ENCODE measurements at places on chromosomes 12 and 14. TPM values are rescaled to one million over a fixed set of nuclear protein-coding genes. Genes with fewer than 3 reads are reported as not detected.
A peak's percentile ranks its signal among the peaks of the same experiment; 100 is the strongest.

DNA sequence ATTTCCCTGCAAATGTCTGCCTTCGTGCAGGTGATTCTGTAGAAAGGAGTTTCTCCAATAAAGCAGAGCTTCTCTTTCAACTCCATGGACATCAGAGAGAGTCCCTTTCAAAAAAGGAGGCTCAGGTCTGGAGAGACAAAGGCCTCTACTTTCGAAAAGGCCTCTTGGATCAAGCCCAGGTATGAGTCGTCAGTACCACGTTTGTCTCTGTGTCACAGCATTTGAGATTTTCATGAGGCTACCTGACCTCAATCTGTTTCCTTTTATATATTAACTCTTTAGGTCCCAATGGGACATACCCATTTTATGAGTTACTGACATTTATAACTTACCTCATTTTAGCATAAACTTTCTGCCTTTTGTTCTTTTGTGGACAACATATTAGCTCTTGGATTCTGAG lies 290.8 kb downstream of the RPAP3 start:
- H3K4me3 ChIP-seq, result no peak overlapping the region
- peaks cover 8% of the 10 kb centered on the region for H3K27me3 ChIP-seq
- no peak for DNase-seq
- no peaks in the 10 kb centered on the region for H3K36me3 ChIP-seq

Gene SLC4A8
- 2.0 TPM for polyA plus RNA-seq

Gene CLBA1
- not detected for polyA plus RNA-seq

DNA sequence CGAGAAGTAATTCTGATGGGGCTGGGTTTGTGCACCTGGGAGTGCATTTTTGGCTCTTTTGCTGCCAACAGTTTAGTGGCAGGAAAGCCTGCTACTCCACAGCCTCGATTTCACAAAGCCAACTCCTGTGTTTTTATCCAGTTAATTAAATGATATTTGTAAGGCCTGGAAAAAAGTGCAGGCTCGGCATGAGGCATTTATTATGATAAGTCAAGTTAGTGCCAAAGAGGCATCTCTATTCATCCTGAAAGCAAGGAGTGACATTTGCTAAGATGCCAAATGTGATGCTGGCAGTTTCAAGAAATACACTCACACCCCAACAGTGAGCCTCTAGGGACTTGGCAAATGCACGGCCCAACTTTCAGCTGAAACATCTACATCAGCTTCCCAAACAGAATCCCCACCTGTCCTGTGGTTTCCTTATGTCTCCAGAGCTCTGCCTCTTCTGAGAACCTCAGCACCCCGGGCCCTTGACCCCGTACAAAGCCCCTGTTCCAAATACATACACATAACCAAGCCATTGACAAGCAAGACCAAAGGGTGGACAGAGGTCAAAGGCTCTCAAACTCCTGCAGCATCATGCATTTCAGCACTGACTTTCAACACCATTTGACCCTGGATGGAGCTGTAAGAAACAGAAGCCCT lies 955.1 kb upstream of the TMEM132C start:
- H3K27me3 ChIP-seq, result no peaks in the 10 kb centered on the region
- H3K4me1 ChIP-seq, result no peaks in the 10 kb centered on the region
- H3K27ac ChIP-seq, result no peak overlapping the region
- DNase-seq, result no peak
- no peak overlapping the region for H3K4me3 ChIP-seq
- no peaks in the 10 kb centered on the region for H3K36me3 ChIP-seq

- no peak overlapping the region for H3K27ac ChIP-seq
- H3K27me3 ChIP-seq, result peaks cover 30% of the 10 kb centered on the region
- no peak for DNase-seq
- H3K4me1 ChIP-seq, result no peaks in the 10 kb centered on the region
Observed at GRCh38 chr12:5960783-5961182, 15.7 kb upstream of the ANO2 start.

GRCh38 chr14:60348211-60348610 lies 99.2 kb downstream of the PPM1A start:
- H3K27ac ChIP-seq, result no peak overlapping the region
- peaks cover 36% of the 10 kb centered on the region for H3K27me3 ChIP-seq
- H3K4me3 ChIP-seq, result no peak overlapping the region
- no peak for DNase-seq

DNA sequence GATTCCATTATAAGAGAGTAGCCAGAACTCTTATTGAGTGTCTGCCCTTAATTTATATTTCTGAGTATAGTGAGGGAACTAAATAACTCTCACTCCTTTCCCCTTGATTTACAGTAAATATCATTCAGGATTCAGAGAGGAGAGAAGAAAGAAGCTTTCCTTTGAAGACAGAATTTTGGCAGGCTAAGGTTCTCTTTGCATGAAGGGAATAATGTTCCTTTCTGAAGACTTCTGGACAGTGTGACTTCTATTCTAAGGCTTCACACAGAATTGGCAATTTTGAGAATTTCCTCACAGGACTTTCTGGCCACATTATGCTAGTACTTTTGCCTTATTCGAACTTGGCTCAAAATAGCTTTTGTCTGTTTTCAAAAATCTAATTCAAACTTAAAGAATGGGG lies 352.2 kb upstream of the FBXO33 start:
- DNase-seq, result no peak
- no peaks in the 10 kb centered on the region for H3K36me3 ChIP-seq
- no peak overlapping the region for H3K4me3 ChIP-seq
- no peaks in the 10 kb centered on the region for H3K4me1 ChIP-seq
- H3K27ac ChIP-seq, result no peak overlapping the region

DNA sequence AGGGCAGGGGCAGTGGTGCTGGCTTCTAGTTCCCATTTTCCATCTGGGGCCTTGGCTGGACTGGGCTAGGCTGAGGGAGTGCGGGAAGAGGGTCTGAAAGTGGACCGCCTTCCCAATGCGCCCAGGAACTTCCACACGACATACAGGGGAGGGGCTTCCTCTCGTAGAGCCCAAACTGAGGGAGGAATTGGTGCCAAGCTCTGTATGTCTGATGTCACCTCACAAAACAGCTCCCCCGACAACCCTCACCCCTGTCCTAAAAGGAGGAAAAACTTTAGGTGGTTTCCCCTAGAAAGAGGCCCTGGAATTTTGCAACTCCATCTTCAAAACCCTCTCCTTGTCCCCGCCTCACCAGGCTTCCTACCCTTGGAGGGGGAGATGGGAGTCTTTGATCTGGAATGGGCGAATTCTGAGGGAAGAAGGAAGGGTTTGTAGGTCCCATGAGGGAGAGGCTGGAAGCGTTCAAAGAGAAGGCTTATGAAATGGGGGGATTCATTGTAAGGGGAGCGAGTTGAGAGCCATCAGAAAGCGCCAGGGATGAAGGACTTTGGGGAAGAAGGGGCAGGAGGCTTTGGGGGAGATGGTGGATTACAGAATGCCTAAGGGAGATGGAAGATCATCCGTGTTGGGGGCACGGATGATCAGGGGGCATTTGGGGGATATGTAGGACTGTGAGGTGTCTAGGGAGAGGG lies 844 bp downstream of the GLTP start:
- H3K27ac ChIP-seq, result peak overlapping the region; percentile 95
- H3K4me1 ChIP-seq, result peaks cover 70% of the 10 kb centered on the region
- peak overlapping the region; percentile 90 for H3K4me3 ChIP-seq
- H3K27me3 ChIP-seq, result no peaks in the 10 kb centered on the region
- DNase-seq, result no peak

DNA sequence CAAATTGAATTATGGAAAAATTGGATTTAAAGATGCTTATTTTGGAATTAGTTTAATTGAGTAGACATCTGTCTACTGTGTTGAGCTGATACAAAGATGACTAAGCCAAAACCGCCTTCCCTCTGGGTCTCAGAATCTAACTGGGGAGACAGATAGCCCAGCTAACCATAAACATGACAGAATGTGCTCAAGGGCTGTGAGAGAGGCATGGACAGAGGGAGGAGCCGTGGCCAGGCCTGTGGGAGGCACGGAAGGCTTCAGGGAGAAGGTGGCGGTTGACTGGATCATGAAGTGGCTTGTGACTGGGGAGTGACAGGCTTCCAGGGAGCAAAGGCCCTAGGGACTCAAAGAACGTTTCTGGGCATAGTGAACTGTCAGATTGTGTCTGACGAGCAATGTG lies 74.6 kb downstream of the DACT1 start:
- peaks cover 4% of the 10 kb centered on the region for H3K4me1 ChIP-seq
- no peak for DNase-seq
- no peaks in the 10 kb centered on the region for H3K36me3 ChIP-seq
- no peak overlapping the region for H3K27ac ChIP-seq

GRCh38 chr14:99609245-99610170 lies 5.5 kb upstream of the CCDC85C start:
- H3K27me3 ChIP-seq, result no peaks in the 10 kb centered on the region
- H3K4me3 ChIP-seq, result no peak overlapping the region
- DNase-seq, result no peak
- peaks cover 8% of the 10 kb centered on the region for H3K4me1 ChIP-seq
- peak overlapping the region; percentile 72 for H3K27ac ChIP-seq
